Activated naive CD4-positive, alpha-beta T cell (primary cell): ENCODE measurements at places on chromosomes 2 and 18.

- no peak for DNase-seq
Measured at GRCh38 chr2:11571170-11571569, 37.3 kb downstream of the GREB1 start.

- DNase-seq, result no peak
Measured at GRCh38 chr2:41998186-41999127, 49.4 kb upstream of the PKDCC start.

GRCh38 chr2:64501946-64502345 lies 22.2 kb upstream of the AFTPH start:
- no peak for DNase-seq

- DNase-seq, result no peak
Measured at GRCh38 chr2:185796758-185797157, 58.2 kb downstream of the FSIP2 start.

GRCh38 chr18:25169701-25170100 lies 182.3 kb downstream of the ZNF521 start:
- no peak for DNase-seq

GRCh38 chr2:143745060-143745459 lies 615.8 kb downstream of the ARHGAP15 start:
- DNase-seq, result no peak

GRCh38 chr2:188506843-188507242 lies 215.2 kb downstream of the GULP1 start:
- DNase-seq, result no peak

GRCh38 chr2:201406077-201406662 lies 45.1 kb downstream of the TRAK2 start:
- DNase-seq, result no peak

DNA sequence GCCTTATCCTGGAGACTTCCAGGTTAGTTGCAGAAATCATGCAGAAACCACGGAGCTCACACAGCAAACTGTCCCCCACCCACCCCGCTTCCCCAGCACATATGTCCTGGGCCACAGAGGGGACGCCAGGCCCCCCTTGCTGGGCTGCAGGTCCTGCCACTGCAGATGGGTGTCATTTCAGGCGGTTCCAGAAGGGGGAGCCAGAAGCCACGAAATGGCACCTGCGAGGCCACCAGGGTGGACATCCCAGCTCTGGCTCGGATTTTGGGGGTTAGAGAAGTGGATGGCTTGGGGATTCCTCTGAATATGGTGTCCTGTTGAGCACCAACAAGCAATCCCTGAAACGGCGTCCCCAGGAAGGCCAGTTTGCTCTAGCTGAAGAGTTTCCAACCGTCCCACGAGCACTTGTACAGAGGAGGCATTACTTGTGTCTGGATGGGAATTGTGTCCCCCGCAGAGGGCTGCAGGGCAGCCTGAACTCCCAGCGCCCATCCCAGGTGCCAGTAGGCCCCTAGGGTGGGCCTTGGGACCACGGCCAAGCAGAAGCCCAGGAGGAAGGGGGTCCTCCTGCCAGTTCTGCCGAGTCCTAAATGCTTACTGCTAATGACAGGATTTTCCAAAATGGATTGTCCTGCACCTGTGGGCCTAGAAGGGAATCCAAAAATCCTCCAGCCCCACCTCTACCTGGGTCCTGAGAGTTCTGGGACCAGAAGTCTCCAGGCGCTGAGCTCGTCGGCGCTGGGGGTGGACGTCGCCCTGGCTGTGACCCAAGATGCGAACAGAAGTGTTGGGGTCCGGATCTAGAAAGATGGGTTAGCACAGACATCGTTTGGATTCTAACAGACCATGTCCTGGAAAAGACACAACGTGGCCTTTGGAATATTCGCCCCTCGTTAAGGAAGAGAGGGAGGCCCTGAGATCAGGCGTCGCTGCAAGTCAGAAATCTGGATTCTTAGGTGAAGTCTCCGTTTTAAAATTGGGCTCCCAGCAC lies 14.6 kb upstream of the NFATC1 start:
- DNase-seq, result peak; percentile 67

- no peak for DNase-seq
Measured at GRCh38 chr2:205758051-205758450, 75.8 kb downstream of the NRP2 start.

GRCh38 chr2:166042356-166042755 lies 85.5 kb downstream of the SCN1A start:
- DNase-seq, result no peak

DNA sequence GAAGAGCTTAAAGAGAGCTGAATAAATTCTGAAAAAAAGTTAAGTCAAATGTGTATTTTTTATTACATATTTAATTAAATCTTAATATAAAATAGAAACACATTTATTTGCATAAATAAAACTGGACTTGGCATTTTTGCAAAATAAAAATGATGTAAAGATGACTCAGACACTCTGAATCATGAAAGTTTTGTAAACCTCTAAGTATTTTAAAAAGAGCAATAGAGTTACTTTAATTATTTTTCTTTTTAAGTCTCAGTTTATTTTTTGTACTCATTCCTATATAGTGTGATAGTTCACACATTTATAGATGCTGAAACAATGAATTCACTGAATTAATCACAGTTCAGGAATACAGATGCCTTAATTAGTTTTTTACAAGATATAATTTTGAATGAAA lies 109.9 kb upstream of the DTNA start:
- DNase-seq, result no peak

GRCh38 chr2:197135806-197136205 lies 174.8 kb downstream of the ANKRD44 start:
- no peak for DNase-seq

DNA sequence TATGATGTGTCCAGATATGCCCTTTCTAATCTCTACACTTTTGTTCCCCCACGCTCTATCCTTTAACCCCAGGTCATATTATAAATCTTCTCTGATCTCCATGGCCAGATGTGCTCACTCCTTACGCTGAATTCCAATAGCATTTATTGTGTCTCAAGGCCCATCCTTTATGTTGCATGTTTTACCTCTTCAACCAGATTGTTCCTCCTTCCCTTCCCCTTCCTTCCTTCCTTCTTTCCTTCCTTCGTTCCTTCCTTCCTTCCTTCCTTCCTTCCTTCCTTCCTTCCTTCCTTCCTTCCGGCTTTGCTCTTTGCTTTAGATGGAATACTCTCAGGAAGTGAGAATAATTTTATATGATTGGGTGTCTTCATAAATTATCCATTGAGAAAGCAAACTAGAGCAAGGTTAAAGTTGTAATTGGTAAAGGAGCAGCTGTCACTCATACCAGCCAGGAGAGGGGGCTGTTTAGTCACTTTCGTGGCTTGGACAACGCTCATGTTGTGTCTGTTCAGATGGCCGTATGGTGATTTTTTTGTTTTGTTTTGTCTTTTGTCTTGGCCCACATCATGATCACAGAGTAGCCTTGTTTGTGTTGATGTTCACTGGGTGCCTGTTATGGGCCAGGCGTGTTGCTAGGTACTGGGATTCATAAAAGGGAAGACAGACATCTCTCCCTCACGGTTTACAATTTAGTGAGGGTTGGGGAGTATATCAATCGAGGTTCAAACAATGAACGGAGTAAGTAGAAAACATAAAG lies 68.0 kb downstream of the DAW1 start:
- no peak for DNase-seq

GRCh38 chr18:24271381-24272228 lies 126.0 kb downstream of the OSBPL1A start:
- no peak for DNase-seq

DNA sequence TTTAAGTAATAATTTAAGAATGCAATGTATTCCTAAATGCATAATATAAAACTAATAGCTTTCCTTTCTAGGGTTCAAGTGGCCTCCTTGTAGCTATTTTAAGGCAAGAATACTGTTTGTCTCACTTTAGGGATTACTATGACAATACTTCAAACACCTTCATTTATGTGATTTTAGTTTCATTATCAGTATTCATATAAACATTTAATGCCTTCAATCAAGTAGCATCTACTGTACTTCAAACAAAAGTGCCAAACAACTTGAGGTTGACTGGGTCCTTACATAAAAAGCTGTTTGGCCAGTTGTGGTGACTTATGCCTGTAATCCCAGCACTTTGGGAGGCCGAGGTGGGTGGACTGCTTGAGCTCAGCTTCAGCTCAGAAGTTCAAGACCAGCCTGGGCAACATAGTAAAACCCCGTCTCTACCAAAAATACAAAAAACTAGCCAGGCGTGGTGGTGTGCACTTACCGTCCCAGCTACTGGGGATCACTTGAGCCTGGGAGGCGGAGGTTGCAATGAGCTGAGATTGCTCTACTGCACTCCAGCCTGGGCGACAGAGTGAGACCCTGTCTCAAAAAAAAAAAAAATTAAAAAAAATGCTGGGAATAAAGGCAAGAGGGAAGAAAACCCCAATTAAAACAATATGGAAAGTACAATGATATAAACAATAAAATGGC lies 9.3 kb downstream of the MEX3C start:
- no peak for DNase-seq

- no peak for DNase-seq
Measured at GRCh38 chr2:67510745-67511144, 113.6 kb downstream of the ETAA1 start.

- DNase-seq, result no peak
Measured at GRCh38 chr2:133956434-133956935, 297.4 kb upstream of the MGAT5 start.

GRCh38 chr2:232300894-232301387 lies 77.6 kb upstream of the ALPP start:
- DNase-seq, result no peak

DNA sequence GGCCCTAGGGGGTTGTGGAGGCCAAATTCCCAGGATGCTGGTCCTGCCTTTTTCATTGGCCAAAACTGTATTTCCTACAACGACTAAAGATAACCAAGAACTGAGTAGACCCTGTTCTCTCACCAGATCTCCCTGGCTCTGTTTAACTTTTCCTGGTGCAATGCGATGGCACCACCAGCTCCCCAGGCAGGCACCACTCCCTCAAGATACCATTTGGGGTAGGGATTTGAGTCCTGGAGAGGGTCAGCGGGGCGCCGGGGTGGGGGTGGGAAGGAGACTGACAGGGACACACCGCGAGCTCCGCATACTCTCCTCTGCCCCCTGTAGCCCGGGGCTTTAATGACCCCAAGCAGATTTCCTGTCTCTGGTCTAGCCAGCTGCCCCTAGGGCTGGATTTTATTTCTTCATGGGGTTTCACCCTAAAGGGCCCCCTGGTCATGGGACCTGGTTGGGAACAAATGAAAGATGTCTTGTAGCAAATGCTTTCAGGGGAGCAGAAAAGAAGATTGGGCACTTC lies 7.3 kb downstream of the SIX2 start:
- no peak for DNase-seq

DNA sequence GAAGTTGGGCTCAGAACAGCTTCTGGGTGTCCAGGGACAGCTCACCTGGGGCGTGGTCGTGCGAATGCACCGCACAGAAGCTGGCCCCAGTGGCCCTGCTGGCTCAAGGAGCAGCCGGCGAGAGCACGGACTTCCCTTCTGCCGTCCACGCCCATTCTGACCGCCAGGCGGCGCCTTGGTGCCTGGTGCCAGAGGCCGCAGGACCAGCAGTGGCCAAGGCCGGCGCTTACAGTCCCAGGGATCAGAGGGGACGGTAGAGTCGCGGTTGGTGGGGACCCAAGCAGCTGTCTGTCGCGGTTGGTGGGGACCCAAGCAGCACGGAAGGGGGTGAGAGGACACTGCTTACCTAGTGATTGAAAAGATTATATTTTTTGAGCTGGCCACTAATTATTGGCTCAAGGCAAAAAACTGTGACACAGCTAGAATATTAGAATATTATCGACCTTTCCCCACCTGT lies 25.7 kb downstream of the NPPC start:
- DNase-seq, result peak; percentile 33

- no peak for DNase-seq
Measured at GRCh38 chr2:168939918-168940317, 38.8 kb downstream of the G6PC2 start.
